ENCODE measurements at places on chromosomes 13 and 19. TPM values are rescaled to one million over a fixed set of nuclear protein-coding genes. Genes with fewer than 3 reads are reported as not detected.

Gene VSTM2B
- not detected for total RNA-seq

Gene SIGLEC7
- not detected for total RNA-seq

Gene ATXN8OS
- not detected for total RNA-seq

DNA sequence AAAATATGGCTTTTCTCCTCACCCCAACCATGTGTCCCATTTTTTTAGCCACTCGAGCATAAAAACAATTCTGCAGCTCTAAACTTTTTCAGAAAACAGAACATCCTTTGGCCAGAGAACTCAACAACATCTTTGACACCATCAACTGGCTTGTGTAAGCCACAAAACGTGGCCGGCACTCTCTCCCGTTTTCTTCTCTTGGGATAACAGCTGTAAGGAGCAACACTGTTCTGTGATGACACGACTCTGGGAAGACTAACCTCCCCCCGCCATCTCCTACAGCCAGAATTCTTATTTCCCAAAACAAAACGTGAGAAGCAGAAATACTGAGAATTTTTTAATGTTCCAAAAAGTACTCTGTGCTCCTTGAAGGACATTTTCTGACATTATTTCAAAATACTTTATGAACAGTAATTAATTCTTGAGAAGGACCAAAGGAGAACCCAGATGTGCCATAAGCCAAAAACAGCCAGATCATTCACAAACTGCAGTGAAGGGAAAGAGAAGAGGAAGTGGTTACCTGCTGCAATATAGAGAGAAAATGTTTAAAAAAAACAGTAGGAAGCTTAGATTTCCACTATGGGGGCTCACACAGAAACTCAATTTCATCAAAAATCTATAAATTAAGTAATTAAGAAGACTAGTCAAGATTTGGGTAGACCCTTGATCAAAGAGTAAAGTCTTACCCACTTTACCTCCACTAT, 25.8 kb downstream of the COL4A1 start:
- H3K4me3 ChIP-seq, result no peak overlapping the region
- DNase-seq, result no peak
- H3K4me1 ChIP-seq, result no peaks in the 10 kb centered on the region
- H3K27ac ChIP-seq, result no peak overlapping the region
- no peaks in the 10 kb centered on the region for H3K36me3 ChIP-seq

DNA sequence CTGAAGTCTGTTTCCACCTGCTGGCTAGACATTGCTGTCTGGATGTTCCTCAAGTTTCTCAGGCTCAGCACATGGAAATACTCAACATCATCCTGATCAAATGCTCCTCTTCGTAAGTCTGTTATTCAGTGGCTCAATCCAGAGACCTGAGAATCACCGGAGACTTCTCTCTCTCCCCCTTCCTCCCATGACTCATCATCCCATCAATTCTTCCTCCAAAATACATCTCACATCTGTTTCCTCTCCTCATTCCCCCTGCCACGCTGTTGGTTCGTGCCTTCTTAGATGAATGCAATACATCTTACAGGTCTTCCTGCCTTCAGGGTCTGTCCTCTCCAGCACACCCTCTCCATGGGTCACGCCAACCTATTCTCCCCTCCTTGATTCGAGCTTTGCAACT, 7.4 kb upstream of the RXFP2 start:
- peaks cover 3% of the 10 kb centered on the region for H3K4me1 ChIP-seq
- peaks cover 8% of the 10 kb centered on the region for H3K27me3 ChIP-seq
- H3K36me3 ChIP-seq, result no peaks in the 10 kb centered on the region

GRCh38 chr13:45055198-45055901, 65.0 kb upstream of the GTF2F2 start:
- H3K27me3 ChIP-seq, result peaks cover 44% of the 10 kb centered on the region
- H3K36me3 ChIP-seq, result no peaks in the 10 kb centered on the region
- H3K27ac ChIP-seq, result no peak overlapping the region
- H3K4me1 ChIP-seq, result peaks cover 21% of the 10 kb centered on the region
- DNase-seq, result peak; percentile 82
- no peak overlapping the region for H3K4me3 ChIP-seq

- H3K4me1 ChIP-seq, result no peaks in the 10 kb centered on the region
- peaks cover 3% of the 10 kb centered on the region for H3K27me3 ChIP-seq
- no peak overlapping the region for H3K4me3 ChIP-seq
- DNase-seq, result no peak
These were observed 40.5 kb downstream of the RAP2A start for GRCh38 chr13:97474349-97474980.

GRCh38 chr19:30719189-30719998, 347.2 kb downstream of the ZNF536 start:
- peak; percentile 21 for DNase-seq
- no peaks in the 10 kb centered on the region for H3K36me3 ChIP-seq
- peak overlapping the region; percentile 48 for H3K4me3 ChIP-seq
- H3K27ac ChIP-seq, result no peak overlapping the region
- H3K4me1 ChIP-seq, result peaks cover 6% of the 10 kb centered on the region

GRCh38 chr19:50820549-50821247, 2.9 kb downstream of the KLK1 start:
- H3K4me1 ChIP-seq, result peaks cover 41% of the 10 kb centered on the region
- H3K27me3 ChIP-seq, result peaks cover 60% of the 10 kb centered on the region
- peak overlapping the region; percentile 1 for H3K4me3 ChIP-seq
- no peaks in the 10 kb centered on the region for H3K36me3 ChIP-seq

DNA sequence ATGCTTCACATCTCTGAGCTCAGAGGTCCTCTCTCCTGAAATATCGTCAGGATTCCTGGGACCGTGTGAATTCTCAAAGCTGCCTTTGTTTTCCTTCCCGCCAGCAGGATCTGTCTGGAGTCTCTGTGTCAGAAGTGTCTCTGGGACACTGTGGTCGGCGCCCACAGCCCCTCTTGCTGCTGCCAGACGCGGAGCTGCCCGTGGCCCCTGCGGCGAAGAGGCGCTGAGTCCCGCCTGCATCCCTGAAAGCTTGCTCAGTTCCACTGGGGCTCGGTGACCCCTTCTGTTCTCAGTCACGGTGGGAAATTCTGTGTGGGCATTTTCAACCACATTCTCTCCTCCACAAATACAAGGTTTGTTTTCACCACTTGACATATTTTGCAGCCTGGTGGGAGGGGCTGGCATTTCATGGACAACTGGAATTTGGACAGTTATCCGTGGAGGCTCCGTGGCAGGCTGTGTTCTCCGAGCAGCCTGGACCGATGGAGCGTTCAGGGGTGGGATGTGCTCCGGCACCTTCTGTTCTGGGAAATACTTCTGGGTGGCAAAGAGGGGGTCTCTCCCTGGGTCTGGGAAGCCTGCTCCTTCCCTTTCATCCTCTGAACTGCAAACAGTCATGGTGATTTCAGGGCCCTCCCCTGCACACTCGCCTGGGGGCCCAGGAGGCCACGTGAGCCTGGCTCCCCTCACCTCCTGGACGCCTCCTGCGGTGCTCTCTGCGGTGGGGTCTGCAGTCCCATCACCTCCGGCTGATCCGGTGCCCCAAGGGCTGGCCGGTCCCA, 42.6 kb upstream of the GRTP1 start:
- no peaks in the 10 kb centered on the region for H3K36me3 ChIP-seq
- DNase-seq, result no peak
- no peaks in the 10 kb centered on the region for H3K4me1 ChIP-seq
- peaks cover 4% of the 10 kb centered on the region for H3K27me3 ChIP-seq
- H3K27ac ChIP-seq, result no peak overlapping the region

- no peak overlapping the region for H3K4me3 ChIP-seq
- no peaks in the 10 kb centered on the region for H3K27me3 ChIP-seq
- peak; percentile 73 for DNase-seq
- no peaks in the 10 kb centered on the region for H3K36me3 ChIP-seq
- no peak overlapping the region for H3K27ac ChIP-seq
These were observed 2.3 kb downstream of the SPACA4 start for GRCh38 chr19:48608798-48609263.
